Naive B cell (primary cell): ENCODE measurements at places on chromosomes 13 and 19. TPM values are rescaled to one million over a fixed set of nuclear protein-coding genes. Genes with fewer than 3 reads are reported as not detected.

GRCh38 chr19:44024900-44025216 lies 321 bp upstream of the ZNF222 start:
- DNase-seq, result no peak
- H3K4me3 ChIP-seq, result peak overlapping the region; percentile 99
- peaks cover 22% of the 10 kb centered on the region for H3K36me3 ChIP-seq
- H3K4me1 ChIP-seq, result peaks cover 28% of the 10 kb centered on the region

- H3K4me3 ChIP-seq, result no peak overlapping the region
- peak overlapping the region; percentile 72 for H3K27ac ChIP-seq
- no peak for DNase-seq
- H3K27me3 ChIP-seq, result no peaks in the 10 kb centered on the region
These were observed 6.0 kb downstream of the TMED1 start for GRCh38 chr19:10829967-10830366.

DNA sequence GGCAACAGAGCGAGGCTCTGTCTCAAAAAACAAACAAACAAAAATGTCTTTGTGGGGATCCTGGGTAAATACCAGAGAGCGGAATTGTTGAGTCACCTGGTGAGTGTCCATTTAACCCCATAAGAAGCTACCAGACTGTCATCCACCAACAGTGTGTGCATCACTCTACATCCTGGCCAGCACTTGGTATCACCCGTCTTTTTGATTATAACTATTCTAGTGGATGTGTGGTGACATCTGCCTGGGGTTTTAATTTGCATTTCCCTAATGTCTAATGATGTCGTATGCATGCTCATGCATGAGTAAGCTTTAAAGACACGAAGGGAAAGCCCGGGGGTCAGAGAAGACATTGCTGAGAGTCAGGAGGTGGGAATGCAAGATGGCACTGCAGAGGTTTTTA lies 126.7 kb upstream of the MRI1 start:
- H3K4me3 ChIP-seq, result no peak overlapping the region
- no peak for DNase-seq
- H3K27ac ChIP-seq, result no peak overlapping the region
- peaks cover 20% of the 10 kb centered on the region for H3K27me3 ChIP-seq
- peaks cover 16% of the 10 kb centered on the region for H3K36me3 ChIP-seq
- H3K4me1 ChIP-seq, result peaks cover 14% of the 10 kb centered on the region

- H3K27me3 ChIP-seq, result no peaks in the 10 kb centered on the region
- peaks cover 3% of the 10 kb centered on the region for H3K36me3 ChIP-seq
These were observed 98.2 kb upstream of the MCF2L start for GRCh38 chr13:112870737-112871287.

DNA sequence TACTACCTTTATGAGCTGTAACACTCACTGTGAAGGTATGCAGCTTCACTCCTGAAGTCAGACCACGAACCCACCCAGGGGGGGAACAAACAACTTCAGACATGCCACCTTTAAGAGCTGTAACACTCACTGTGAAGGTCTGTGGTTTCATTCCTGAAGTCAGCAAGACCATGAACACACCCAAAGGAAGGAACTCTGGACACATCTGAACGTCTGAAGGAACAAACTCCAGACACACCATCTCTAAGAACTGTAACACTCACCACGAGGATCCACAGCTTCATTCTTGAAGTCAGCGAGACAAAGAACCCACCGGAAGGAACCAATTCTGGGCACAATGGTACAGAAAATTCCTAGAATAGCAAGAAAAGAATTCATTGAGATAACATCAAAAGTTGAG lies 1796.5 kb upstream of the MIR17HG start:
- no peak for DNase-seq

DNA sequence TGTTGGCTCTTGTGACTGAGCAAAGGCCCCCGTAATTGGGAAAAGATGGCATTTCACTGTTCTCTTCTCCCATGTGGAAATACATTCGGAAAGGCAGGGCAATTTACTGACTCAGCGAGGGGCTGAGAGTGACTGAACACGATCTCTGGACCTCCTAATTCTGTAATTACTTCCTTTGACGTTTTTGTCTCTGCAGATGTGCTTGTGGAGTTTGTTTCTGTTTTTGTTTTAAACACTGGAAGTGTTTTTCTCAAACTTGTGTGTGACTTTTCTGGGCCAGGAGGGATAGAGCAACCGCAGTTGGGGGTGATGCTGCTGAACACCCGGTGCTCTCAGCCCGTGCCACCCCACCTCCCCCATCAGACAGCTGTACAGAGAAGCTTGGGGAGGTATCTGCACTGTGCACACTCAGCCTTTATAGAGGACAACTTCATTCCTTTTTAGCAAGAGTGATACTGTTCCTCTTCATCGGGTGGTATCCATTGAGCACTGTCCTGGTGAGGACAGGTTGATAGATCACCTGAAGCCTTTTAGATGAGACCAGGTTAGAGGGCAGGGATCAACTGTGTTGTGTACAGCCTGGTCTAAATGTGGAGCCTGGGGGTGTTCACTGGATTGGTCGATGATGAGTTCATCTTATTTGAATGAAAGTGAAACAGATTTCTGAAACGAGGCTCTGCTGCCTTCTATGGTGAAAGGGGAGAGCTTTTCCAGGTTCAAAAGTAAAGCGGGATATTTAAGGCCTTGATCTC lies 117.4 kb downstream of the ESD start:
- no peak overlapping the region for H3K4me3 ChIP-seq
- no peak overlapping the region for H3K27ac ChIP-seq
- DNase-seq, result peak; percentile 67
- peaks cover 9% of the 10 kb centered on the region for H3K4me1 ChIP-seq
- no peaks in the 10 kb centered on the region for H3K27me3 ChIP-seq
- H3K36me3 ChIP-seq, result peaks cover 6% of the 10 kb centered on the region

- H3K4me1 ChIP-seq, result peaks cover 37% of the 10 kb centered on the region
- DNase-seq, result no peak
- H3K4me3 ChIP-seq, result no peak overlapping the region
- H3K36me3 ChIP-seq, result peaks cover 7% of the 10 kb centered on the region
- no peaks in the 10 kb centered on the region for H3K27me3 ChIP-seq
These were observed 41.1 kb downstream of the ARHGAP35 start for GRCh38 chr19:46901701-46902401.

DNA sequence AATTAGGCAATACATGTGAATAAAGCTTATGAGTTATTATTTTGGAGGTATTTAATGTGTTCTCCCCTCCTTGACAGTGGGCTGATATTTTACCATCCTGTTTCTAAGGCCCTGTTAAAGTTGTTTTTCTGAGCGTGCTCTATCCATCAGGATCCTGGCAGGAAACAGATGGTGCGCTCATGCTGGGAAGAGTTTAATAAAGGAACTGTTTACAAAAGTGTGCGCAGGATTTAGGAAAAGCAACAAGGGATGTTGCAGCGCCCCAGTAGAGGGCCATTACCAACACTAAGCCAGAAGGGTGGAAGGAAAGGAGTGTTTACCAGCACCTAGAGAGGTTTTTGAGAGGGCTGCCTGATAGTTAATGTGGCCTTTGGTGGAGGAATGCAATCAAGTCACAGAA lies 374.5 kb downstream of the KCNRG start:
- H3K4me3 ChIP-seq, result no peak overlapping the region
- H3K4me1 ChIP-seq, result no peaks in the 10 kb centered on the region
- no peaks in the 10 kb centered on the region for H3K36me3 ChIP-seq
- DNase-seq, result no peak
- no peaks in the 10 kb centered on the region for H3K27me3 ChIP-seq

- no peaks in the 10 kb centered on the region for H3K36me3 ChIP-seq
- H3K4me3 ChIP-seq, result peak overlapping the region; percentile 1
- peaks cover 69% of the 10 kb centered on the region for H3K27me3 ChIP-seq
- H3K4me1 ChIP-seq, result peaks cover 25% of the 10 kb centered on the region
- no peak for DNase-seq
These were observed 2.1 kb downstream of the PNMA8C start for GRCh38 chr19:46426506-46427162.

- no peaks in the 10 kb centered on the region for H3K4me1 ChIP-seq
- H3K27ac ChIP-seq, result no peak overlapping the region
- DNase-seq, result no peak
These were observed 60.3 kb downstream of the SLC7A9 start for GRCh38 chr19:32809254-32809653.

- no peak overlapping the region for H3K4me3 ChIP-seq
- H3K4me1 ChIP-seq, result no peaks in the 10 kb centered on the region
- DNase-seq, result no peak
- H3K27me3 ChIP-seq, result no peaks in the 10 kb centered on the region
- H3K36me3 ChIP-seq, result peaks cover 9% of the 10 kb centered on the region
These were observed 124.5 kb downstream of the ABCC4 start for GRCh38 chr13:95176611-95177259.

DNA sequence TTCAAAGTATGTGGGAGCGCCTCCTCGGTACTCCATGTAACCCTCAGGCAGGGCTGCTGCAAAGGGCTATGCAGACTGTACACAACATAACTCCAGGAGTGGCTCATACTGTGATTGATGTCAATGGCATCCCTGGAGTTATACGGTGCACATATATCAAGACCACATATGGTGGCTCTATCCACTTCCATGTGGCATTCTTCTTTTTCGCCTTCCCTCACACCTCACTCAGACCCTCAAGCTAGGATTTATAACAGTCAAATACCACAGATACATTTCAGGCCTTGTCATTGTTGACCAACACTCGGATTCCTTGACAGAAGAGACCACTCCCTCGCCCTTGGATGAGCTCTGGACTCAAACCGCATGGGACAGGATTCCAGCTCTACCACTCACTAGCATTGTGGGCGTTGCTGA lies 11.3 kb upstream of the UBL3 start:
- H3K27ac ChIP-seq, result no peak overlapping the region
- H3K27me3 ChIP-seq, result peaks cover 5% of the 10 kb centered on the region
- H3K4me3 ChIP-seq, result no peak overlapping the region

- H3K27ac ChIP-seq, result no peak overlapping the region
- no peaks in the 10 kb centered on the region for H3K36me3 ChIP-seq
- no peak for DNase-seq
- H3K4me3 ChIP-seq, result no peak overlapping the region
- H3K4me1 ChIP-seq, result no peaks in the 10 kb centered on the region
These were observed 32.4 kb upstream of the OXGR1 start for GRCh38 chr13:97026531-97027161.

DNA sequence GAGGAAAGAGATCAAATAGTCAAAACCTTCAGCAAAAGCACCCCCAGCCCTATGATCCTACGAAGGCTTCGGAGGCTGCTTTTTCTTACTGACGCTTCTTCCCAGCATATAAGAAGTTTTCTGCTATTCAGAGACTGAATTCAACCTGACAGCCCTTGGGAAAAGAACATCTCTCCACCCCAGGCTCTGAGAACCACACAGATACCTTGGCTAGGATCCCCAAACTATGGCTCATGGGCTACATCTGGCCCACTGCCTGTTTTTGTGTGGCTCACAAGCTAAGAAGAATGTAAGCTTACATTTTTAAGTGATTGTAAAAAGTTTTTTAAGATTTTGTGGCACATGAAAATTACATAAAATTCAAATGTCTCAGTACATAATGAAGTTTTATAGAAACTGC lies 3.0 kb downstream of the SLC15A1 start:
- H3K27ac ChIP-seq, result no peak overlapping the region
- H3K4me1 ChIP-seq, result peaks cover 4% of the 10 kb centered on the region
- DNase-seq, result no peak
- H3K27me3 ChIP-seq, result peaks cover 45% of the 10 kb centered on the region
- no peaks in the 10 kb centered on the region for H3K36me3 ChIP-seq

DNA sequence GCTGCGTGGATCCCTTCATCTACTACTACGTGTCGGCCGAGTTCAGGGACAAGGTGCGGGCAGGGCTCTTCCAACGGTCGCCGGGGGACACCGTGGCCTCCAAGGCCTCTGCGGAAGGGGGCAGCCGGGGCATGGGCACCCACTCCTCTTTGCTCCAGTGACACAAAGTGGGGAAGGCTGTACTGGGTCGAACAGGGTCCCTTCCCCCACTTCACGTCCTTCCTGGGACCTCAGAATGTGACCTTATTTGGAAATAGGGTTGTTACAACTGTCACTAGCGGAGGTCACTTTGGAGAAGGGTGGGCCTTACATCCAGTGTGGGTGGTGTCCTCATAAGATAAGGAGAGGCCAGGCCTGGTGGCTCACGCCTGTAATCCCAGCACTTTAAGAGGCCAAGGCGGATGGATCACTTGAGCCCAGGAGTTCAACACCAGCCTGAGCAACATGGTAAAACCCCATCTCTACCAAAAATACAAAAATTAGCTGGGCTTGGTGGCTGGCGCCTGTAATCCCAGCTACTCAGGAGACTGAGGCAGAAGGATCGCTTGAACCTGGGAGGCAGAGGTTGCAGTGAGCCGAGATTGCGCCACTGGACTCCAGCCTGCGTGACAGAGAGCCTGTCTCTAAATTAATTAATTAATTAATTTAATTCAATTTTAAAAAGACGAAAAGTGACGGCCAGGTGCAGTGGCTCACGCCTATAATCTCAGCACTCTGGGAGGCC lies 1.8 kb downstream of the F2RL3 start:
- no peaks in the 10 kb centered on the region for H3K36me3 ChIP-seq
- peaks cover 22% of the 10 kb centered on the region for H3K4me1 ChIP-seq
- no peak for DNase-seq
- no peaks in the 10 kb centered on the region for H3K27me3 ChIP-seq

- H3K4me3 ChIP-seq, result no peak overlapping the region
- peaks cover 10% of the 10 kb centered on the region for H3K27me3 ChIP-seq
- no peak for DNase-seq
- H3K4me1 ChIP-seq, result no peaks in the 10 kb centered on the region
- H3K36me3 ChIP-seq, result peaks cover 9% of the 10 kb centered on the region
These were observed 38.2 kb upstream of the KPNA3 start for GRCh38 chr13:49830721-49831120.

DNA sequence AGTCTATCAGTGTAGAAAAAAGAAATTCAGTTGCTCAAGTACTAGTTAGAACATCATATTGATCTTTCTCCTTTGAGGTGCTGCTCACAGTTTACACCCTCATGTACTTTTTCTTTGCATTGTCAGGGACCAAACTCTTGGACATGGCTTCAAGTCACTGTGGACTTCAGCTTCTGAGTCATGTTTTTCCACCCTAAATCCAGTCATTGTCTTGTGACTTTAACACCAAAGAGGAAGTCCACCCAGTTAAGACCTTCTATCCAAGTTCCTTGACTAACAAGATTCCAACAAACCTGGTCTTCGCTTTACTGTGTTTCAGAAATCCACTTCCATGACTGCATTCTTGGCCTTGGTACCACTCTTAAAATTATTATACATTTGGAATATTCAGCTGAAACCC lies 206.7 kb upstream of the ARGLU1 start:
- no peaks in the 10 kb centered on the region for H3K4me1 ChIP-seq
- no peak for DNase-seq

DNA sequence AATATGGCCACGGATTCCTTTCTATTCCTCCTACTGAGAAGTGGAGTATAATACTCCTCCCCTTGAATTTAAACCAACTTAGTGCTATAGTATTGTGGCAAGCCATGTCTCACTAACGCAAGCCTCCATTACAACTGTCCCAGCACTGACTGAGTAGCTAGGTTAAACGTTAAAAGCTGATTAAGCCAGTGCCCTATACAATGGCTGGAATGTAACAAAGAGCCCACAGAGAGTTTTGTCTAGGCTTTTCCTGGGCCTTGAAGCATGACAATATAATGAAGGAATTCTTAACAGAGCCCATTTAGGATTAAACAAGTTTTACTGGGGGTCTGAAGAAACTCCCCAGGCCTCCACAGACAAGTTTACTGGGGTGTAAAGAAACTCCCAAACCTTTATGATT lies 254.5 kb upstream of the DACH1 start:
- no peaks in the 10 kb centered on the region for H3K4me1 ChIP-seq
- no peak overlapping the region for H3K4me3 ChIP-seq
- no peak overlapping the region for H3K27ac ChIP-seq
- H3K27me3 ChIP-seq, result no peaks in the 10 kb centered on the region
- no peaks in the 10 kb centered on the region for H3K36me3 ChIP-seq

Gene TMEM259
- 75.5 TPM for polyA plus RNA-seq

Gene CD37
- 863 TPM for polyA plus RNA-seq

Gene TSEN34
- polyA plus RNA-seq, result 40.0 TPM

Gene ADGRE3
- polyA plus RNA-seq, result not detected

Gene VPS36
- 44.6 TPM for polyA plus RNA-seq

Gene PRKD2
- polyA plus RNA-seq, result 156 TPM

Gene GIPC3
- 1.0 TPM for polyA plus RNA-seq

Gene MAP2K7
- polyA plus RNA-seq, result 3.2 TPM

Gene ZNF628
- 0.16 TPM for polyA plus RNA-seq

Gene PPP1R37
- 0.20 TPM for polyA plus RNA-seq

Gene WDR87
- polyA plus RNA-seq, result 0.03 TPM

Gene CIRBP
- polyA plus RNA-seq, result 335 TPM
